GM19239 (cell line): ENCODE measurements at places on chromosomes 12 and 14.
A peak's percentile ranks its signal among the peaks of the same experiment; 100 is the strongest.

GRCh38 chr12:13941258-13942249 lies 39.8 kb downstream of the GRIN2B start:
- DNase-seq = peak; percentile 14

GRCh38 chr12:76183459-76184186 lies 99.1 kb upstream of the NAP1L1 start:
- no peak for DNase-seq

GRCh38 chr14:25622763-25623162 lies 572.8 kb upstream of the STXBP6 start:
- no peak for DNase-seq

- DNase-seq = no peak
Measured at GRCh38 chr14:67952381-67952780, 132.8 kb downstream of the RAD51B start.

DNA sequence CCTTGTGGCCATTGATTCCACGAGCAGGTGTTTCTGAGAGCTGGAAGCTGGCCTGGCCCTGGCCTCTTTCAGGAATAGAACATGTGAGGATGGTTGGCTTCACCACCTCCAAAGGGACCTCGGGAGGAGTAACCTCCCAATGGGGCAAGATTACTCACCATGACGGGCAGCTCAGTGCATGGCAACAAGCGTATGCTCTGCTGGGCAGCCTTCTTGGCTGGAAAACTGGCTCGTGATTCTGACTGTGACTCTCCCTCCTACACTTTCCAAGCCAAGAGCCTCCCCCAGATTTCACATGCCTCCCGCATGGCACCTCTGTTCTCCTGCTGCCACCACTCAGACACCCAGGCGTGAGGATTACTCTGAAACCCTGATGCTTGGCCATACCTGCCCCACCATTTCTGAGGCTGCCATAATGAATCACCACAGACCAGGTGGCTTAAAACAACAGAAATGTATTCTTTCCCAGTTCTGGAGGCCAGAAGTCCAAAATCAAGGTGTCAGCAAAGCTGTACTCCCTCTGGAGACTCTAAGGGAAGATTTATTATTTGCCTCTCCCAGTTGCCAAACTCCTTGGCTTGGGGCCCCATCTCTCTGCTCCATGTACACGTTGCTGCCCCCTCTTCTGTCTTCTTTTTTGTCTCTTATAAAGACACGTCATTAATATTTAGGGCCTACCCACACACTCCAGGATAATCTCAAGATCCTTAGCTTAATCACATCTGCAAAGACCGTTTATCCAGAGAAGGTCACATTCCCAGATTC lies 215.9 kb downstream of the CHST11 start:
- DNase-seq = no peak

GRCh38 chr14:78836777-78837176 lies 666.6 kb downstream of the NRXN3 start:
- peak; percentile 4 for DNase-seq

- DNase-seq = no peak
Measured at GRCh38 chr12:15563663-15564062, 225.5 kb downstream of the EPS8 start.

GRCh38 chr12:52927964-52928363 lies 21.0 kb upstream of the KRT18 start:
- DNase-seq = no peak

- DNase-seq = peak; percentile 70
Measured at GRCh38 chr14:94689218-94689984, 77.2 kb downstream of the SERPINA3 start.

- DNase-seq = no peak
Measured at GRCh38 chr12:58148405-58148804, 207.0 kb downstream of the ATP23 start.

DNA sequence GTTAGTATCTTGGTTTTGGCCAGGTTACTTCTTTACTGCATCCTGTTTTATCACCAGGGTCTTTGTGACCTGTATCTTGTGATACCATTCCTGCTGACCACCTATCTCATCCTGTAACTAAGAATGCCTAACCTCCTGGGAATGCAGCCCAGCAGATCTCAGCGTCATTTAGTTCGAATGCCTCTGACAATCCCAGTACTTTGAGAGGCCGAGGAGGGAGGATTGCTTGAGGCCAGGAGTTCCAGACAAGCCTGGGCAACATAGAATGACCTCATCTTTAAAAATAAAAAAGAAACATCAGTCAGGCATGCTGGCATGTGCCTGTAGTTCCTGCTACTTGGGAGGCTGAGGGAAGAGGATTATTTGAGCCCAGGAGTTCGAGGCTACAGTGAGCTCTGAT lies 206.5 kb downstream of the SUDS3 start:
- no peak for DNase-seq

DNA sequence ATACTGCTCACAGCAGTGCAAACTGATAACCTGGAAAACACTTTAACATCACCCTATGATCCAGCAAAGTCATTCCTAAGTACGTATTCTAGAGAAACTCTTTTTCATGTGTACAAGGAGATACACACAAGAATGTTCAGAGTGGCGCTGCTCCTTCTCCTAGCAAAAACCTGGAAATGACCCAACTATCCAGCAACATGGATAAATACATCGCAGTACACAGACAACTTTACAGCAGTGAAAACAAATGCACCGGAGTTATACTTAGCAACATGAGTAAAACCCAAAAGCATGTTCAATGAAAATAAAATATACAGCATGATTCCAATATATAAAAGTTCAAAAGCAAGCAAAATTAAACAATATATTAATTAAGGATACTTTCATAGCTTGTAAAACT lies 18.7 kb downstream of the SART3 start:
- DNase-seq = no peak

- DNase-seq = no peak
Measured at GRCh38 chr12:48279101-48279500, 71.6 kb downstream of the ZNF641 start.

DNA sequence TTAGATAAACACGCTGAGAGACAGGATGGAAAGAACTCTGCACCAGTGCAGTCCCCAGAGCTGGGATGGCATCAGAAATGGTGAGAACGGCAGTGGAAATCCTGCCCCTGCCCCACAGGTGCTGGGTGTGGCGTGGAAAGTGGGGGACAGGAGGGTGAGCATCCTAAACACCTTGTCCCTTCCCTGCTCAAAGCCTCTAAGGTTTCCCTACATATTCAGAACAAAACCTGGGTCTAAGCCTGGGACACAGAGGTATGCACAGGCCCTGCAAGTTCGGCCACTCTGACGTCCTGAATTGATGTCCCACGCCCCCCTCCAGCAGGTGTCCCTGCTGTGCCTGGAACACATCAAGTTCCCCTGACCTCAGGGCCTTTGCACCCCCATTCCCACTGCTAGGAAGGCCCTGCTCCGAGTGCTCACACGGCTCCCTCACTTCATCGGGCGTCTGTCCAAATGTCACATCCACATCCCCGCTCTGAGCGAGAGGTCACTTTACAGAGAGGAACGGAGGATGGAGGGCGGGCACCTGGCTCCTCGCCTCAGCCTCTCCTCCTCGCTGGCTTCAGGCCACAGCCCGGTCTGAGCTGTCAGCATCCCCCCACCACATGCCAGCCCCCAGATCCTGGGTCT lies 38.5 kb upstream of the SFSWAP start:
- DNase-seq = no peak

GRCh38 chr12:58283553-58283952 lies 342.2 kb downstream of the ATP23 start:
- no peak for DNase-seq

DNA sequence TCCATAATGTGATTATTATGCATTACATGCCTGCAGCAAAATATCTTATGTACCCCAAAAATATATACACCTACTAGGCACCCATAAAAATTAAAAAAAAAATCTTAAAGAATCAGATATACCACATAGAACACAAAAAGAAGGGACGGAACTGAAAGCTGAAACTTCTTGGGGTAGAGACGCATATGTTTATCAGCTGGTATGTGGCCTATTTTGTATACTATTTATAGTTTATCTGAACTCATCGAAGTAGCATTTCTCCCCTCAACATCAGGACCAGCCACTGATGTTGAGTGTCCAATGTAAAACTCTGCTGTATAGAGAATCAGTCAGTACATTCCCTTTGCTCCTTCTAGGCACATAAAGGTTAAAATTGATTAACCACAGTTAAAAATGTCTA lies 22.9 kb upstream of the SOS2 start:
- no peak for DNase-seq

DNA sequence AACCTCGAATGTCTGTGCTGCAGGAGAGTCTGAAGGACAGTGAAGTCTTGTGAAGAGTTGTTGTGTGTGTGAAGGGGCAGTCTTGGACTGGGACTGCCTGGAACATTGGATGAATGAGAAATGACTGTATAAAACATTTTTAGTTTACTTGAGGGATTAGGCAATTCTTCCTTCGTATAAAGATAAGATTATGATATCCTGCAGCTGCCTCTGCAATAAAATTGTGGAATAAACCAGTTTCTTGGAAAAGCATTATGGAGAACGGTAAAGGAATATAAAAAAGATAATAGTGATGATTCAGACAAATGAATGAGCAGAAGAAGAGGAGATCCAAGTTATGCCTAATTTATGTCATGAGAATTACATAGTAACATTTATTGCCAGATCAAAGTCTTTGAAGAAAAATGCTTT lies 30.9 kb upstream of the LUM start:
- DNase-seq = no peak

DNA sequence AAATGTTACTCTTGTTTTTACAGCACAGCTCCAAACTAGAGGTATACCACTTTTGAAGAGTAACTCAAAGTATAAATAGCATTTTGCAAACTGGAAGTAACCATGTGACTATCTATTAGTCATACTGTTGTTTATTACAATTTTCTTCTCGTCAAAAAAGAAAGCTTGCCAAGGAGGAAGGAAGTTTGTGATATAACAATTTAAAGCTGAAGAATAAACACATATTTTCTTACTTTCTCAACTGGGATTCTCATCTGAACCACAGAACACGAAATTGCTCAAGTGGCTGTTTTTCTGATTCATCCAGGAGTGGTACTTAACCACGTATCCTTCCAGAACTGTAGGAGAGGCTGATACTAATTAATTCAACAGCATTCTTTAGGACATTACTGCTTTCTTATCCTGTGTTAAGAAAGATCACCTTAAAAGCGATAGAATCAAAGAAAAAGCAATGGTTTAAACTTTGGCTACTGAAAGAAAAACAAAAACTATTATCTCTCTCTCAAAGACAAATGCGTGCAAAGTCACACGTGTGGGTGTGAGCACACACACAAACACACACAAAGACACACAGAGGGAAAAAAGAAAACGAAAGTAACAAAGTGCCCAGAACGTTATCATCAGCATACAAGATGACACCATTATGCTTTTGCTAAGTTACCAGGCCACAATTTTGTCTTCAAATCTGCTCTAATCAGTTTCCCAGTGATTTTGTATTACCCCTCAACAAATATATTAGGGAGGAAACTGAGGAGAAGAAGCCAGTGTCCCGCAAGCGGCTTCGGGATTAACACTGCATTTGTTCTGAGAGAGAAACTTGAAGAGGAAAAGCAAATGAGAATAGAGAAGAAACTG lies at the start of gene CLEC2B:
TSS of gene CLEC2B (minus strand) at position 48 of the 855 bp plus-strand sequence.
- DNase-seq = no peak

DNA sequence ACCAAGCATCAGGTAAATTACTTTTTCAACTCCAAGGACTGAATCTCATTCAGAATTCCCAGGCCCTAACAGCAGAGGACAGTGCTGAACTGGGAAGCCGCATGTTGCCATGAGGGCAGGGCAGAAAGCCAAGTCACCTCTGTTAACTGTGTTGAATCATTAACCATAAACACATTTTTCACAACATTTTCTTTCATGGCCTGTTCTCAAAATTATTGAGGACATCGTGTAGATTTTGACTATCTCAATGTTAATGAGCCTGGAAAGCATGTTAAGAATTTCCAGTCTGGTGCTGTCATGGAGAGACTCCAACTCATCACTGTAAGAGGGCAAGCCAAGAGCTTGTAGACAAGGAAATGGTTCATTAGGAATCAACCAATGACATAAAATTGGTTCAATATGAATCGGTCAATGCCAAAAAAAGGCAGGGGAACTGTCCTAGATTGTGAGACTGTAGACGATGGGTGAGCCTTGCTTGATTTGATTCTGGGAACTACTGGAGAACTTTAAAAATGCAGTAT lies 33.7 kb downstream of the CPM start:
- no peak for DNase-seq

DNA sequence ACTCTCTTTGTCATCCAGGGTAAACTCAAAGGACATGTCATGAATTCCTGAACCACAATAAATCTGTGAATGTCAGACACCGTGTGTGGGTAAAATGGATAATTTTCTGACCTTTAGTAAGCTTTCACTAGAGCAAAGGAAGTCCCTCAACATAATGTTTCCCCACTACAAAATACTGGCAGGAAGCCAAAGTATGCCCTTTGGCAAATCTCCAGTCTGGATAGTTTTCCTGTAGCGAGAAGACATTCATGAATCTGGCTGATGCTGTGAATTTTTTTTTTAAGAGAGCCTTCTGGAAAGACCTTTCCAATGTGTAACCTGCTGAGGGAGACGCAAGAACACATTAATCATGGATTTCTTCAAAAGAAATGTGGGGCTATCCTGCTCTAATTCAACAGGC lies 389.6 kb upstream of the DDHD1 start:
- no peak for DNase-seq

DNA sequence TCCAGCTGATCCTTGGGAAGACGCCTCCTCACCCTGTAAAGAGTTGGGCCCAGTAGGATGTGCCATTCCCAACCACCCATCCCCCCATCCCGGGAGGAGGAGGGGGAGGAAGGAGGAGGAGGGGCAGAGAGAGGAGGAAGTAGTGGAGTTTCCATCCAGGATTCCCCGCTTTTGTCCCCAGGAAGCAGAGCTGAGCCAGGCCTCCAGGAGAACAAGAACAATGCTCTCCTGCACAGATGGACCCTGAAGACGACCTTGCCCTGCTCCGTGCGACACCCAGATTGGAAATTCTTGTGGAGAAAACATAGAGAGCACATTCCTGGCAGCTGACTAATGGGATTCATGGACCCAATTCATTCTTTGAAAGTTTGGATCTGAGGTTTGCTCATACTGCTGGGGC lies 132.3 kb upstream of the CRY1 start:
- no peak for DNase-seq

- DNase-seq = no peak
Measured at GRCh38 chr12:71947645-71948105, 9.0 kb downstream of the TPH2 start.

DNA sequence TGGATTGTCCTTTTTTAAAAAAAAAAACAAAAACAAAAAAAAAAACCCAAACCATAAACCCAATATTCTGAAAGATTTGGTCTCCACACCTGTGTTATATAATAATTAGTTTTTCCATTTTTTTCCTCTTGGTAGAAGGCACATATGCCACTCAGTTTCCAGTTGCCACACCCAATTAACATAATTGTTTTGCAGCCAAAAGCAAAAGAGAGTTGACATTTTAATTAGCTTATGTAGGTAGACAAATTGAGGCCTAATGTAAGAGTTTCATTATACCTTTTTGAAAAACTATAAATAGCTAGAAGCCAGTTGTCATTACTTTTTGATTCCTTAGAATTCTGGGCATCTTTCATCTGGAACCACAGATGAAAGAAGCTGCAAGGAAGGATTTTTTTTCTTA lies 21.0 kb downstream of the PTPN11 start:
- DNase-seq = no peak

GRCh38 chr14:72528059-72528862 lies 365.6 kb downstream of the DPF3 start:
- DNase-seq = no peak
